HT-29 (cell line): ENCODE measurements at places on chromosomes 1 and 21.

DNA sequence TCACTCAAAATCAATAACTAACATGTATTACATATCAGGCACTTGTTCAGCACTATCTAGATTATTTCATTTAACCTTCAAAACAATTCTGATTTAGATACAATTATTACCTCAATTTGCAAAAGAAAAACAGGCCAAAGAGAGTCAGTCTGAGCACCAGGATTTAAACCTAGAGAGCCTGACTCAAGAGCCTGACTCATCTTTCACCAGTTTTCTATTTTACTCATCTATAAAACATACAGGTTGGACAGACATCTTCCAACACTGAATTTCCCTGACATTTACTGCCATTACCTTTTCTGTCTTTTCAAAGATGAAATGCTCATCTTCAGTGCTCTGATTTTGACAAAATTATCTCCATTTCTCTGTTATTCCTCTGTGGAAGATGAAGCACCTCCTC lies 116.5 kb downstream of the MRPL39 start:
- DNase-seq: no peak

GRCh38 chr1:172674831-172675613 lies 16.1 kb downstream of the FASLG start:
- DNase-seq: no peak

- DNase-seq: no peak
Observed at GRCh38 chr1:198639671-198640143, 867 bp downstream of the PTPRC start.

DNA sequence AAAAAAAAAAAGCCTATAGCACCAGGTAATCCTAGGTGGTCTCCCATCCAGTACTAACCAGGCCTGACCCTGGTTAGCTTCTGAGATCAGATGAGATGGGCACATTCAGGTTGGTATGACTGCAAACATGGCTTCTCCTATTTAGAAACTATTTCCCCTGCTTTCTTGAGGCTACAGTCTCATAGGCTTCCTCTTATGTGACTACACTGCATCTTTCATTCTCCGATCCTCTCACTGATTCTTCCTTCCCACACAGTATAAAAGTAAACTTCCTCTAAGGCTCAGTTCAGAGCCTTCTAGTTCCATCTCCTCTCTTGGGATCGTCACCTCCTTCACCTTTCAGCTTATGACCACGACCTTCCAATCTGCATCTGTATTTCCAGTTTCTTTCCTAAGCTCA lies 30.4 kb upstream of the RNF2 start:
- DNase-seq: no peak

GRCh38 chr1:110615548-110616130 lies 9.5 kb upstream of the KCNA2 start:
- peak; percentile 68 for DNase-seq

GRCh38 chr1:42750041-42750440 lies 10.0 kb upstream of the CLDN19 start:
- no peak for DNase-seq
